ENCODE measurements at places on chromosomes 3 and 15.
A peak's percentile ranks its signal among the peaks of the same experiment; 100 is the strongest.

DNA sequence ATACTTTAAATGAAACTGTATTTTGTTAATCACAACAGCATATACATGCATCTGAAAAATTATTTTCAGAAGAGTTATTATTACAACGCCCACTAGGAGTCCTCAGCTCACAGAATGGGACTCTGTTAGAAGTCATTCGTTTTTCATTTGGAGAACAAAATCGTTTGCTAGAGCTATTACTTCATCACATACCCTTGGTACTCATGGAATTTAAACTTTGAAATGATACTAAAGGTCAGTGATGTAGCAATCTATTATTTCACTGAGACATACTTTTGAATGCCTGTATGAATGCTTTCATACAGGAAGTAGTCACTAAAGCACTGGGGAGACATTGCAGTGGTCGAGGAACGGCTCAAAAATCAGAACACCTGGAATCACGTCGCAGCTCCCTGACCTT lies 198.1 kb downstream of the MBNL1 start:
- peak; percentile 16 for DNase-seq

DNA sequence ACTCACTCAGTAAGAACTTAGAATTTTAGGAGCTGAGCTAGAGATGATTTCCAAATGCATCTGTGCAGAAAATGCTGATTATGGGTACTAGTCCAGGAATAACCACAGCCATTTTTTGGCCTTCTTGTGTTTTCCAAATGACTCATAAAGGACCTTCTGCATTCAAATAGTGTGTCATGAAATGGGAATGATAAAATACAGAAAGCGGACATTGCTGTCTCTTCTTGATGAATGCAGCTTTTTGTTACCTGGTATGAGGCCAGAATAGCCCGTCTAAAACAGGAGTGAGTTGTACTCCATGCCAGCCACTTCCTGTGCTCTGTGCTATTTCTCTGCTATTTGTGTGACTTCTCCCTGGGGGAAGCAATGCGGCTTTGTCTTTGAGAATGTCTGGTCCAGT lies 20.5 kb upstream of the FRMD5 start:
- peak; percentile 21 for DNase-seq

DNA sequence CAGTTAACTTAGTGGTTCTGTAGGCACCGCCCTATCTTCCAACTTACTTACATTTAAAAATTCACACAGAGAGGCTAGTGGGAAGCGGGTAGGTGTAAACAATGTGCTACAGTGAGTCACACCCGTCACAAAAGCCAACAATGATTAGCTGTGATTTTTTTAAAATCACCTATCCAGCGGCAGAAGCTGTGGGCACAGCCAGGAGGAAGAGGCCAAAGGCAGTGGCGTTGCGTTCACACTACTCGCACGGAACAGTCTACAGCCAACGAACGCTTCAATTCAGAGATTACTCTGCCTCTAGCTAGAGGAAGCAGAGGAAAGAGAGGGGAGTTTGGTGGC lies 2.5 kb upstream of the NLGN1 start:
- peak; percentile 93 for DNase-seq

- DNase-seq = peak; percentile 50
Measured at GRCh38 chr15:58771621-58772250, 634 bp downstream of the MINDY2 start.

- DNase-seq = no peak
Measured at GRCh38 chr15:66046751-66047150, 177.5 kb downstream of the RAB11A start.

DNA sequence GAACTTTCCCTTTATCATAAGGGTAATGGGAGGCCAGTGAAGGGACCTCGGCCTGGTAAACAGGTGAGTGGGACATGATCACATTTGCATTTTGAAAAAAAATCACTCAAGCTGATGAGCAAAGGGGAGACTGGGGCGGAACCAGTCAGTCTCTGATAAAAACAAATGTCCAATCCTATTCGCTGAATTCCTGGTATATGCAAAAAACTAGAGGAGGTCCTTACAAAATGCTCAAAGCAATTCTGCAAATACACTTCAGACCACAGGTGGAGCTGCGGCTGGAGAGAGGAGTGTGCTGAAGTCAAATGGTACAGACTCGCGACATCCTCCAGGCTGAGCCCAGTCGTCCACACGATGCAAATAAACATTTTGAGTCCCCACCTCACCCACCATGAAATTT lies 166.7 kb downstream of the FOXP1 start:
- peak; percentile 44 for DNase-seq

DNA sequence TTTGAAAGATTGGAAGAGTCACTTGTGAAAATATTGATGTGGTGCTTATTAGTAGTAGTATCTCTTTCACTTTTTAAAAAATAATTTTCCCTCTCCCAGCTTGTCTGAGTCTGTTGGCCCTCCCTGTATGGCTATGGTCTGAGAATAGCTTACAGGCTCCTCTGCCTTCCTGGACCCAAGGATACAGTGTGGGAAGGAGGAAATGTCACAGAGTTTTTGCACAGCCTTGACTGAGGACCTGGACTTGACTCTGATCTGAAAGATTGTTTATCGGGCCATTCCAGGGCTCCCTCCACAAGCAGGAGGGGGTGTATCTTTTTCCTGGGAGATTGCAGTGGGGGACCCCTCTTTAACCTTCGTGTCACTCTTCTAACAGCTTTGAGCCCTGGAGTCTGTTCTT lies 59.7 kb downstream of the TLNRD1 start:
- DNase-seq = no peak

DNA sequence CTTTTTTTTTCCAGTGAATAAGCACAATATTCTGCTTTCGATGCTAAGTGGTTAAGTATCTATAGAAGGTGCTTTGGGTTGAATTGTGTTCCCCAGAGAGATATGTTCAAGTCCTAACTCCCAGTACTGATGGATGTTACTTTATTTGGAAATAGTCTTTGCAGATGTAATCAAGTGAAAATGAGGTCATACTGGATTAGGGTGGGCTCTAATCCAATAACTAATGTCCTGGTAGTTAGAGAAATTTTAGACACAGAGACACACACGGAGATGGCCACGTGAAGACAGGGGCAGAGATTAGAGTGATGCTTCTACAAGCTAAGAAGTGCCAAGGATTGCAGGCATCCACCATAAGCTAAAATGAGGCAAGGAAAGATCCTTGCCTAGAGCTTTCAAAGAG lies 662.3 kb downstream of the NAALADL2 start:
- no peak for DNase-seq

- no peak for DNase-seq
Measured at GRCh38 chr15:70437882-70438451, 325.4 kb downstream of the UACA start.

DNA sequence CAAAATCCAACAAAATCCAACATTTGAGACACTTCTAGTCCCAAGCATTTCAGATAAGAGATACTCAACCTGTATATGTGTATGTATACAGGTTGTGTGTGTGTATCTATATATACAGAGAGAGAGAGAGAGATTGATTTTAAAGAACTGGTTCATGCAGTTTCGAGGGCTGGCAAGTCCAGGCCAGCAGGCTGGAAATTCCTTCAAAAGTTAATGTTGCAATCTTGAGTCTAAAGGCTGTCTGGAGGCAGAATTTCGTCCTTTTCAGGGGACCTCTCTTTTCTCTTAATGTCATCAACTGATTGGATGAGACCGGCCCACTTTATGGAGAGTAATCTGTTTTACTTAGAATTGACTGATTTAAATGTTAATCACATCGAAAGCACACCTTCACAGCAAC lies 199.6 kb upstream of the IL12A start:
- DNase-seq = no peak

- DNase-seq = peak; percentile 21
Measured at GRCh38 chr15:75836959-75837334, 6.3 kb upstream of the UBE2Q2 start.

DNA sequence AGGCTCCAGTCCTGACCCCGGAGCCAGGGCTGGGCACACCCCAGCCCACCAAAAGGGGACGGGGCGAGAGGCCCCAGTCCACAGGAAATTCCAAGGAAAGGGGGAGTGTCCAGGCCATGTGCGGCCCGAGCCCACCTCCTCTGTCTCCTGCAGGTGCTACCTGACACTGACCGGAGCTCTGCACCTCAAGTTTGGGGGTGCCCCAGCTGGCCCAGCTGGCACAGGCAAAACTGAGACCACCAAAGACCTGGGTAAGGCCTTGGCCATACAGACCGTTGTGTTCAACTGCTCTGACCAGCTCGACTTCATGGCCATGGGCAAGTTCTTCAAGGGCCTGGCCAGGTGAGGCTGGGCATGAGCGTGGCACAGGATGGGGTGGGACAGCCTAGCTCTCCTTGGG lies 44.9 kb downstream of the DNAH1 start:
- DNase-seq = no peak

DNA sequence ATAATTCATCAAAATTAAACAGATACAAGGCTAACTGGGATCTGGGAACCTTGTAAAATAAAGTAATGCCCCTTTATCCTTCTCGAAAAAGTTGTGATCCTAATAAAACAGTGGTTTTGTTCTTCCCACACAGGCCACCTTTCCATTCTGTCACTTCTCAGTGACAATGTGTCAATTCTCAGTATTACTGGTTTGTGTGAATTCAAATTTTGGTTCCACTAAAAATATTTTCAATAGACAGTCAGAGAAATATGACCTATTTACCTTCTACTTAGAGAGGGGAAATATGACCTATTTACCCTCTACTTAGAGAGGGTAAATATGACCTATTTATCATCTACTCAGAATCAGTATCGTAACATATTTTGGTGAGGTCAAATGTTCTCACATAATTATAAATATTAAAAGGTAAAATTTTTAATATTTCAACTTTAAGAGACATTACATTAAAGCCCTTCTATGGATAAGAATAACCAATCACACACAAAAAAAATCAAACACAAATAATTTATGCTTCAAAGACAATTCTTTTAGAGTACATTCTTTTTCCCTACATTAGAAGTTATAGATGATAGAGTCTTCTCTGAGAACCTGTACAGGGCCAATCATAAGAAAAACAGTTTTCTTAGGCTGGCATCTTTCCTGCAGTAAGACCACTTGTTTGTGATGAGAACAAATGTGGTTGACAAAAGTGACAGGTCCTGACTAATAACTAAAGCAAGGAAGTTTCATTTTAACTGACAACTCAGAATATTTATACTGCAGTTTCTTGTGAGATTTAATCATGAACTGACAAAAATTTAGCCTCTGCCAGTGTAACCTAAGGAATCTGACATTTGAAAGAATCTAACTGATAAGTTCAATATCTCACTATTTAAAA lies 323.3 kb downstream of the DIPK2A start:
- no peak for DNase-seq

GRCh38 chr15:37087131-37087588 lies 13.2 kb downstream of the MEIS2 start:
- DNase-seq = no peak

DNA sequence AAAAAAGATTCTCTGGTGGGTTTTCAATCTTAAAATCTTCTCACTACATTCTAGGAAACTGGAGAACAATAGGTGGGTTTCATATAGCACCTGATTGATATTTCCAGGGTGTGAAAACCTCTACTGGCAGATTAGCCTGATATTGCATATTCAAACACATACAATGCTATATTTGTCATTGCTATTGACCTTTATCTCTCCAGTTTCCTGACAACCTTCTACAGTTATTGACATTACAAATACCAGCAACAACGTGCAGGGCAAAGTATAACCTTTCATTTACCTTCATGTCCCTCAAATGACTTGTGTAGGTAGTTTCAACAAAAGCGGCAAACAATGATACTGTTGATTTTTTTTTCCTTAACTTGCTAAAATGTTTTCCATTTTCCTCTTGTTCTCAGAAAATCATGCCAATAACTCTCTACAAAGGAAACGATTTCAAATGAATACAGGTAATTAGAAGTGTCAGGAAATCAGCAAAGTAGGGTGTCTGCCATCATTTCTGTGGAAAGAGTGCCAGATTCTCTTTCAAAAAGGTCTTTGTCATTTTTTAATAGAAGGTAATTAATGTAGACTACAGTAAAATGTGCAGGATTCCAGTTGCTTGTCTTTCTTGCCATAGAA lies 72.6 kb upstream of the CDIN1 start:
- no peak for DNase-seq

DNA sequence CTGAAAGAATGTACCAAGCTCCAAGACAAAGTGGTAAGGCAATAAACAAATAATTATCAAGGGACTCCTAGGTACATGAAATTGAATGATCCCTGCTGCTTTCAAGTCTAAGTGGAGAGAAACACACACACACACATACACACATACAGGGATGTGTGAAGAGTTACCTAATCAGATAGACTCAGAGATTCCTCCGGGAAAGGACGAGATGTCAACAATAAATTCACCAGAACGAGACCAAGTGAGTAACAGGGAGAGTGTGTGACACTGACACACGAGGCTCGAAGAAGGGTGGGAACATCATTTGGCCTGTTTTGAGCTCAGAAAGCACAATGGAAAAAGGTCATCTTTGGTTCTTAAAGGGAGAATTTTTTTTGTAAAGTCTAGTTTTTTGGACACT lies 13.4 kb downstream of the LRIG1 start:
- DNase-seq = no peak

DNA sequence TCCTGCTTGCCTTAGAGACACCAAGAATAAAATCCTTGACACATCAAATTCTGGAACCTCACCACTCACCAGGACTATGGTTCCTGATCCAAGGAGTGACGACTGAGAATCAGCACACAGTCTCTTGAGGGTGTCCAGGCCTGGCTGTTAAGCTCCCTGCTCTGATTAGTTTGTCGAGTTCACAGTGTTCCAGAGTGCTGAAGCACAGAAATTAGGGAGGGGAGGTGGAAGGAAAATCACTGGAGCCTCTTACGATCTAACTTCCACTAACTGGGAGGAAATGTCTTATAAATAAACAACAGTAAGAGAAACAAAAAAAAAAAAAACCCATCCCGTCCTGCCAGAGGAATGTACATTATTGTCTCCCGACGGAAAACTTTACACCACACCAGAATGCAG lies 330.2 kb downstream of the TIGIT start:
- peak; percentile 65 for DNase-seq

GRCh38 chr3:53256704-53257055 lies 858 bp upstream of the TKT start:
- no peak for DNase-seq

GRCh38 chr3:67635806-67636205 lies 18.6 kb downstream of the SUCLG2 start:
- DNase-seq = no peak

GRCh38 chr3:16480861-16481545 lies 32.5 kb downstream of the RFTN1 start:
- DNase-seq = peak; percentile 64

DNA sequence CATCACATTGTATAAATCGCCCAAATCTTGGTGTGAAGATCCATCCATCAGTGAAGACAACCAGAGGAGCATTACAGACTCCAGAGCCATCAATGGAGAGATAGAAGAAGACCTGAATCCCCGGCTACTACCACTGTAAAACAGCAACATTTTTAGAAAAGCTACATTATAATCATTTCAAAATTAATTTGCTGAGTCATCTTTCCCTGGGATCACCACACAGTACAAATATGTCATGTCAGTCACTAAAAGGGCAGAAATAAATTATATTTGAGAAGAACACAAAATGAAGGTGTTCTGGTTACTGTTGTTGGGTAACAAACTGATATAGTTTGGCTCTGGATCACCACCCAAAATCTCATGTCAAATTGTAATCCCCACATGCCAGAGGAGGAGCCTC lies 218.5 kb upstream of the STT3B start:
- DNase-seq = no peak

DNA sequence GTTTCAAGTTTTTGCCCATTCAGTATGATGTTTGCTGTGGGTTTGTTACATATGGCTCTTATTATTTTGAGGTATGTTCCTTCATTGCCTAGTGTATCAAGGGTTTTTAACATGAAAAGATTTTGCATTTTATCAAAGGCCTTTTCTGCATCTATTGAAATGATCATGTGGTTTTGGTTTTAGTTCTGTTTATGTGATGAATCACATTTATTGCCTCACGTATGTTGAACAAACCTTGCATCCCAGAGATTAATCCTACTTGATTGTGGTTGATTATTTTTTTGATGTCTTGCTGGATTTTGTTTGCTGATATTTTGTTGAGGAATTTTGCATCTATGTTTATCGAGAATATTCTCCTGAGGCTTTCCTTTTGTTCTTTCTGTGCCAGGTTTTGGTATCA lies 39.4 kb downstream of the TMCO5A start:
- DNase-seq = no peak

Data from Caki2 (cell line).